ENCODE measurements at places on chromosomes 11 and 22.

GRCh38 chr11:55942785-55943392 lies 6.7 kb upstream of the OR5I1 start:
- no peak for DNase-seq

DNA sequence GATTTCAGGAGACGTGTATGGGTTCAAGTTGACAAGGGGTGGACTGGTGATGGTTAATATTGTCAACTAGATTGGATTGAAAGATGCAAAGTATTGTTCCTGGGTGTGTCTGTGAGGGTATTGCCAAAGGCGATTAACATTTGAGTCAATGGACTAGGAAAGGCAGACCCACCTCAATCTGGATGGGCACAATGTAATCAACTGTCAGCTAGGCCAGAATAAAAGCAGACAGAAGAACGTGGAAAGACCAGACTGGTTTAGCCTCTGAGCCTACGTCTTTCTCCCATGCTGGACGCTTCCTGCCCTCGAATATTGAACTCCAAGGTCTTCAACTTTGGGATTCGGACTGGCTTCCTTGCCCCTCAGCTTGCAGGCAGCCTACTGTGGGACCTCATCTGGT lies 1.7 kb upstream of the YPEL4 start:
- DNase-seq: no peak

- no peak for DNase-seq
Observed at GRCh38 chr11:97989121-97989520, 1031.6 kb upstream of the CNTN5 start.

GRCh38 chr22:27903805-27904473 lies 15.1 kb downstream of the PITPNB start:
- no peak for DNase-seq

GRCh38 chr22:18109410-18110193 lies 1.0 kb upstream of the TUBA8 start:
- no peak for DNase-seq

GRCh38 chr11:114180301-114181055 lies 115.7 kb upstream of the NNMT start:
- no peak for DNase-seq

DNA sequence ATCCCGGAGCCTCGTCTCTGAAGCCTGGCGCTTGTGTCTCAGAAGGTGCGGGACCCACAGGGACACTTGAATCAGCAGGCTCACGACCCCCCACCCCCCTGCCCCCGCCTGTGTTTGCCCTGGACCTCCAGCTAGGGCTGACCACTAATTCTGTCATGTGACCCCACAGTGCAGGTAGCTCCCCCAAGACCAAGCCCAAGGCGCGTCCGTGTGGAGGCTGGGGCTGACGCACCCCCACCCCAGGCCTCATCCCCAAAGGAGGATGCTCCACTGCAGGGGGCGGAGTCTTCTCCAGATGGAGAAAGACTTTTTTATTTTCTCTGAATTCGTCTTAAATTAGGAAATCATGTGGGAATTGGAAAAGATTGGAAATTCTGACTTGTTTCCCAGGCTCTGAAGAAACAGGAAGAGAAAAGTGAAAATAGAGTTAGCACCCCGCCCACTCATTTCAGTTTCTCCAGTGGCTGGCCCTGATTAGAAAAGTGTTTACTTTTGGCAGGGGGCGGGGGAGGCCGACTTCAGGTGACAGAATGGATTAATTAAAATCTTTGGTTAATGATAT lies 1.0 kb upstream of the RELA start:
- DNase-seq: no peak

DNA sequence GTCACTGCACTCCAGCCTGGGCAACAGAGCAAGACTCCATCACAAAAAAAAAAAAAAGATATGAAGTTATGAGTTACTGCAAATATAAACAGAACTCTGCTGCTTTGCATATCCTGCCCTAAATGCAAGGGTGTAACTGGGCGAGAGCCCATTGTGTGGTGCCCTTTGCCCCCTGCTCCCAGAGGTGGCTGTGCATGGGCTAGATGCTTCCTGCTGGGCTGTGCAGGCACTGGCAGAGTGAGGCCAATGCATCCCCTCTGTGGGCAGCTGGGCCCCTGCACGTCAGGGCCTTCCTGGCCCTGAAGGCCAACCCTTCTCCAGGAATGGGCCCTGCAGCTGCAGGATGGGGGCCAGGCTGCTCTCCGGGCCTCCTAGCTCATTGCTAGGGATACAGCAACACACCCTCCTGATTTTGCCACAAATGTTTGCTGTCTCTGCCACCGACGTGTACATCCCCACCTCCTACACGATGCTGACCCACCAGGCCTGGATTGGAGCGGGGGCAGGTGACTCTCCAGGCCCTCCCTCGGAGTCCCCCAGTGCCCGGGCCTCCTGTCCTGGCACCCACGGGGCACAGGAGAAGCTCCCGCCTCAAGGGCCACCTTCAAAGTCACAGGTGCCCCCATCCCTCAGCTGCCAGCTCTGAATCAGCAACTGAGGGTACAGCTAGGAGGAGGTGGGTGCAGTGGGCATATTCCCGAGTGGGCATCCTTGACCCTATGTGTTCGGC lies 40.7 kb upstream of the COMT start:
- no peak for DNase-seq

DNA sequence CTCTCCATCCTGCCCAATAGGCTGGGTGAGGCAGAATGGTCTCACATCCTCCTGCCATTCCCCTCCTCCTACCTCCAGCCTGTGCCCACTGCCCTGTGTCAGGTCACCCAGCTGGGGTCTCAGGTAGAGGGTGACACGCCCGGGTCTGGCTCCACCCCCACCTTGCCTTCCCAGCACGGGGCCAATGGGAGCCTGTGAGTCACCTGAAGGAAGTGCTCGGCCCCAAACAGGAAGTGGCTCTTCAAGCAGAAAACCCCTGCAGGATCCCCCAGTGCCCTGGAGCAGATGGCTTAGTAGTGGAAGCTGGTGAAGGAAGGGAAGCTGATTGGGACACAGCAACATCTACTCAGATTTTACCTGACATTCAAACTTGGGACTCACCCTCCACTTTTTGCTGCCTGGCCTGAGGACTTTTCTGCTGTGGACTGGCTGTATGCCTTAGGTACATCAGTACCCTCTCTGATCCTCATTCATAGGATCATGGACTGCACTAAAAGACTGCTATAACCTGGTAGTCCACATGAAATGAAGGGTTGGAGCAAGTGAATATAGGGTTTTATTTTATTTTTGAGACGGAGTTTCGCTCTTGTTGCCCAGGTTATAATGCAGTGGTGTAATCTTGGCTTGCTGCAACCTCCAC lies 33.4 kb downstream of the GDPD5 start:
- DNase-seq: peak; percentile 56

- DNase-seq: no peak
Observed at GRCh38 chr11:6531267-6531752, 34.2 kb downstream of the DNHD1 start.

DNA sequence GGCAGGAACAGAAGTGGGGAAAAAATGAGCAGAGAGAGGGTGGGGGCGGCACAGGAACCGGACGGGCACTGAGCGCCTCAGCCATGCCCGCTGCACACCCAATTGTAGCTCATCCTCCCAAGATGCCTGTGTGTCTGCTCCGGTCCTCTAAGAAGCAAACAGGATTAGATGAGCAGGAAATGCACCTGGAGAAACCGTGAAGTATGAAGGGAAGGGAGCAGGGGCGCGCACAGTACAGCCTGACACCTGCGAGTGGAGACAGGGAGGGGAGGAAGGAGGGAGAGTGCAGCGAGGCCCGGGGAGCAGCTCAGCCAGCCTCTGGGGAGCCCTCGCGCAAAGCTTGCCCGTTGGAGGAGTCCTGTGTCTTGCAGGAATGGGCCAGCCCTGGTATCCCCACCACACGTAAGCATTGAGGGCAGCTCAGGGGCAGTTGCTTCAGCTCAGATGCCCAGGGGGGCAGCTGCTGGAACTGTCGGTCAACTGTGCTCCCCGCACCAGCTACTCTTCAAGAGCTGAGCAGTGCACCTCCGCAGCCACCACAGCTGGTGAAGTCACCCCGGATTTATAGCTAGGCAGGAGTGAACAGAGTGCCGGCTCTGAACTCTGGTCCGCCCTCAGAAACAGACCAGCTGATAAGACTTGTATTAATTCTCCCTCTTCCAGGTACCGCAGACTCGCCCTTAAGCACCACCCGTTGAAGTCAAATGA lies 7.0 kb downstream of the DNAJB13 start:
- DNase-seq: no peak

DNA sequence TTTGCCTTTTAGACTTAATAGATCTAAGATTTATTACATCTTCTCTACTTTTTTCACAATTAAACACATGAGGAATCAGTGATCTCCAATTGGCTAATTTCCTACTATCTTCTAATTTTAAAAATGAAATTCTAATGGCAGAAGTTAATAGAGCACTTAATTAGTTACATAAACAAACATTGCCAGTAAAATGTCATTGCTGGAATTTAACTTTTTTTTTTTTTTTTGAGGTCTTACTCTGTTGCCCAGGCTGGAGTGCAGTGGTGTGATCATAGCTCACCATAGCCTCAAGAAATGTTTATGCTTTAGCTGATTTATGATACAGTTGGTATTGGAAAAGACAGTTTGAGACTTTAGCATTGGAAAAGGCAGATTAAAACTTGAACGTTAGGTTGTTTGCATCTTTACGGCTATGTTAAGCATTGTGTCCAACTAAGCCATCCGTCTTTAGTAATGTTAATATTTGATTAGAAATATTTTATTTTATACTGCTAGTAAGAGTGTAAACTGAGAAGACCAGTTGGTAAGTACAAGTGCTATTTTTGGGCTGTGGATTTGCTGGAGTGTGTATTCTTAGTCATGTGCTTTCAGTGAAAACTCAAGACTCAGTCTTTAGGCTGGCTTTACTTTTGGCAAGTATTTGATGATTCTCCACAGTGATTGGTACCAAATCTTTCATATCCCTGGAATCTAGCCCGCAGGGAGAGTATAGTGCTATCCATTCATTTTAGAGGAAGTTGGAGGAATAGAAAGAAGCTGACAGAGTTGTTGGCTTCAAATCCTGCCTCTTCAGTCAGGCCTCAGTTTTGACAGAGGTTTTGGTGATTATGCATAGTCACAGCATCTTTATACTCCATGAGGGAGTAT lies 4.5 kb downstream of the ANO5 start:
- DNase-seq: no peak

DNA sequence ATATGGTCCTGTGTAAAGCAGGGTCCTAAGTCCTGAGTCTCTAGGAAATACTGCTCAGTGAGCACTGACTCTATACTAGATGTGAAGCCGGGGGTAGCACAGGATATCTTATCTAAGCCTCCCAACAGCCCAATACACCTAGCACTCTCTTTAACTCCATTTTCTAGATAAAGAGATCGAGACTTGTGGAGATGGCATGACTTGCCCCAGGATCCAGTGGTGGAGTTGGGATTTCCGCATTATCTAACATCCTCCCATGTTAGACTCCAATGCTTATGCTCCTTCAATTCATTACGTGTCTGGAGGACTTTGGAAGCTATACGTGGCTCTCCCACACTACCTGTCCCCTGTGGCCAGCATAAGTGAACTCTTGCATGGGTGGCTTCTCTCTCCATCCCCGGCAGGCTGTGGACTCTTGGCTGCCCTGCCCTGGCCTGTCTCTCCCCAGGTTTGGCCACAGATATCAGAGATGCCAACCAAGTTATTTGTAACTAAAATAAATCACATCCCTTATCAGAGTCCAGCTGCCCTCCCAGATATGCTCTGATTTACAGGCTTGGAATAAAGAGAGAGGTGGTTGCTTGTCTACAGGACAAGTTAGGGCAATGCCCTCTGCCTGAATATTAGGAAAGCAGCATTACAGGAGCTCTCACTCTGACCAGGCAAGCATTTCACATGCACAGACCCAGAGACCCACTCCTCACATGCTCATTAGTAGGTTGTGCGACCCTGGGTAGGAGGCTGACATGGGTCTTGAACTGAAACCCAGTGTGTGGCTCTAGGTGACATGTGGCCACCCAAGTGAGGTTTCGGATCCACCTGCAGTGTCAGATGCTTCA lies 4.5 kb downstream of the CD44 start:
- DNase-seq: no peak

DNA sequence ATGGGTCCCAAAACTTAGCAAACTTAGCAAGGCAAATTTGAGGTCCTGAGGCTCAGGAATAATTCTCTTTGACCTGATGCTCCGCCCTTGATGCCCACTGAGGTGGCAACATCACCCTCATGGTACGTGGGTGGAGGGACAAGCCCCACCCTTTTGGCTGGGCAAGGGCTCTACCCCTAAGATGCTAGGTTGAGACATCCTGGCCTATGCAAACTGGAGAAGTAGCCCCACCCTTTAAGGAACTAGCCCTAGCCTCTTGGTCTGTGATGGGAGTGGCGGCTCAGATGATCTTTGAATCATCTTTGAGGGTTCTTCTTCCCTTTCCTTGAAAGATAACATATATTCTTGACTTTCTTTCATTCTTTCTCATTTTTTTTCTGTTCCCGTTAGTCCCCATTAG lies 32.9 kb downstream of the CABIN1 start:
- no peak for DNase-seq

DNA sequence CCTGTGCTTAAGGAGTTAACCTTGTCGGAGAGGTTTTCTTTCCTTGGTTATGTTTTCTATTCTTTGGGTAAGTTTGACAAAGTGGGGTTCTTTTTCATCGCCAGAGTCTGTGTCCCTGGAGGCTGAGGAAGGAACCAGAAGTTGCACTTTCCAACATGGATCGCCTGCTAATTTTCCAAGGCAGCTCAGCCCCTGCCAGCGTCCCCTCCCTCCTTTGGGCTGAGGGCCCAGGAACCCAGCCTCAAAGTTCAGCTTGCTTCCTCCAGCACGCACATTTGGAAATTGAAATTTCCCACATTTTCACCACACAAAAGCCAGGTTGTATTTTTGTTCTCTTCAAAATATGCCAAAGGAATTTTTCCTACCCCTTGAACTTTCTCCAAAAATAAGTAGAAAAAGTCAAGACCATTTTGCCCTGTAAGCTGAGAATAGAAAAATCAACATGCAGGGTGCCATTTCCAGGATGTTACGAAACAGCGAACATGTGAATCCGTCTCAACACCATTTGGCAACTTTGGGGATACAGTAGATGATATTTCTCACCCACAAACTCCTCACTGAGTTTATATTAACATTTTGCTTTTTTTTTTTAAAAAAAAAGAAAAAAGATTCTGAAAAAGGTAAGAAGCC lies 343.5 kb downstream of the TENM4 start:
- DNase-seq: no peak

DNA sequence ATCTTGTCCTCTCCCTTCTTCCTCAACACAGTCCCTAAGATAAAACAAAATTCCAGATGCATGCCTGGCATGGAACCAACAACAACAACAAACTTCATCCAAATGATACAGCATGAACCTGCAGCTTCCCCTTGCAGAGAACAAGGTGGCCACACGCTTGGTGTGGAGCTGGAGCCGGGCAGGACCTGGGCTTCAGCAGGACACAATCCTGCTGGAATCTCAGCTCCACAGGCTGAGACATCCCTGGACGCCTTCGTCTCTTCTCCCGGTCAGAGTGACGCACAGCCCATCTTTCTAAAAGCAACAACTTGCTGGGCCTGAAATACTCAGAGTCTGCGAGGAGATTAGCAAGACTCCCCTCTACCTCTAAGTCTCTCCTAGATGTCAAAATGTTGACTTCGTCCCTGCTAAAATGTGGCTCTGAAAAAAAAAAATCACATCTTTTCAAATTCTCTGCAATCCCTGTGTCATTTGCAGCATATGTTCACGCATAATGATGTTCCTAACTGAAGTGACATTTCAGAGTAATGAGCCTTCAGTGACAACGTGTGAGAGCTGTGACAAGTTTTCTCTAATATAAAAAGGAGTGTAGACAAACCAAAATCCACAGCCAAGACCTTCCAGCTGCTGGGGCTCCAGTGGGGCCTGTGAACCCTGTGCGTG lies 1232.3 kb downstream of the TBC1D22A start:
- DNase-seq: no peak

- no peak for DNase-seq
Observed at GRCh38 chr11:10373340-10373739, 68.5 kb downstream of the ADM start.

All from T-helper 22 cell (primary cell).